ENCODE measurements at places on chromosomes 12 and 14.

DNA sequence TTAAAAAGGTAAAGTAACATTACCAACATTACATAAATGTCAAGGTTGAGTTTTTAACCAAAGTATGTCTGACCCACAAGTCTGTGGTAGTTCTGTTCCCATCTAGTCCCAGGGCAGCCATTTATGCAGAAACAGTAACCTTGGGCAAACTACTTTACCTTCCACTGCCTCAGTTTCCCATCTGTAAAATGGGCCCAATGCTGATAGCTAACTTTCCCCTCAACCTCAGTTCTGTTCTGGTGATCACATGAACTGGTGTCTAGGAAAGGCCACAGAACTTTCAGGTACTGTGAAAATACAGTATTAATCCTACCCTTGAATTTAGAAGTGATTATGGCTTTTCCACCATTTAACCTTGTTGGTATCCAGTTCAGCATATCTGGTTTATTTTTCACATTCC lies 113.6 kb downstream of the ZFP36L1 start:
- no peak for DNase-seq

GRCh38 chr12:52209321-52209720 lies 17.5 kb upstream of the KRT80 start:
- DNase-seq: no peak

DNA sequence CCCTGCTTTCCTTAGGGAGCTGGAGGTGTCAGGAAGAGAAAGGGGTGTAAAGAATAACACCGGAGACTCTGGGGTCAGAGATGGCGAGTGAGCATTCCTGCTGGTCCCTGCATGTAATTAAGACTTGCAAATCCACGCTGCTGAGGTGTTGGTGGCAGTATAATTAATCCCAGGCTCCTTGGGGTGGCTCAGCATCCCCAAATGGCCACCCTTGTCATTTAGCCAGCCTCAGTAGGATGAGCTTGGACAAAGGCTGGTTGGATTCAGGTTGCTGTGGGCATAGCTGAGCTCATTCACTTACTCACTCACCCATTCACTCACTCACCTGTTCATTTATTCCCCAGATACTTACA lies 174.4 kb upstream of the RPH3A start:
- no peak for DNase-seq

- DNase-seq: no peak
These were observed 411.8 kb upstream of the MIS18BP1 start for GRCh38 chr14:45664668-45665356.

- DNase-seq: no peak
These were observed 13.2 kb upstream of the DIO3 start for GRCh38 chr14:101547961-101548669.

- no peak for DNase-seq
These were observed 31.5 kb upstream of the LMNTD1 start for GRCh38 chr12:25584596-25584995.

GRCh38 chr14:102819176-102819628 lies 42.0 kb downstream of the TRAF3 start:
- no peak for DNase-seq

DNA sequence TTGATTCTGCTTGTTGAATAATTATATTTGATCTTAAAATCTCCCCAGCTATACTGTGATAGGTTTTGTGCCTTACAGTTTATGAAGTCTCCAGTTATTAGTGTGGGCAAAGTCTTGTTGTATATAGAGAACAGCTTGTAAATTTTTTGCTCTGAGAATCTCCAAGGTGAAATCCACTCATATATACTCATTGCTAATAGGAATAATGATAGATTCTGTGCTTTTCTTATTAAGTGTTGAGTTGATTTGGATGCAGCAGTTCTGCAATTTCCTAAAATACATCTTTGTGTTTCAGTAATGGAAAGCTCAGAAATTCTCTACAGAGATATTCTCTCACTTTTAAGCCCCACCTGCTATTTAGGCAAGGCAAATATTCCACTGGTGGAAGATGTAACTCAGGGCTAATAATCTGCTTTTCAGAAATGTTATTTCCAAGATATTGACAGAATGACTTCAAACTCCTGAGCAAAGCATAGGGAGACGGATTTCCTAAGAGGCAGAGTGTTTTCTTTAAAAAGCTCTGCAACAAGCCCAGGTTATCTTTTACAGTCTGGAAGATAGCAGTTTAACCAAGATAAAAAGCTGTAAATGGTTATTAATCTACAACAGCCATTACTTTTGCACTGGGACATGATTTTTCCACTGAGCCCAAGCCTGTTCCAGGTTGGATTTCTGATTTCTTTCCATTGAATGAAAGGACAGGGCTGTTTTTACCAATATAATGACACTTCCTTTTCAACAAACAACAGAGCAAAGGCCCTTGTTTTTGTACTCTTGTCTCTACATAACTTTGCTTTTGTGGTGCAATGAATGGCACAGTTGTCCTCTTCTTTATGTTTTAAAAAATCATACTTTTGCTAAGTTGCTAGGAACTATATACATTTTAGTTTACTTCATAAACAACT lies 239.9 kb upstream of the ATP2B1 start:
- DNase-seq: no peak

GRCh38 chr14:24734917-24735500 lies 101.0 kb upstream of the GZMB start:
- no peak for DNase-seq

GRCh38 chr12:47705566-47706425 lies at the start of gene RPAP3:
Gene RPAP3 (minus strand): TSS chr12:47706030. CDS start chr12:47702840, 3,190 bp downstream.
- DNase-seq: peak; percentile 94

GRCh38 chr14:75328558-75329155 lies 50.0 kb downstream of the FOS start:
- DNase-seq: no peak

GRCh38 chr12:3071107-3071506 lies 6.1 kb upstream of the TSPAN9 start:
- no peak for DNase-seq

GRCh38 chr12:131366261-131366871 lies 344.5 kb upstream of the SFSWAP start:
- no peak for DNase-seq

- no peak for DNase-seq
These were observed 56.1 kb downstream of the TECPR2 start for GRCh38 chr14:102418853-102419240.

GRCh38 chr14:102219316-102219715 lies 79.6 kb downstream of the WDR20 start:
- no peak for DNase-seq

- DNase-seq: no peak
These were observed 16.5 kb upstream of the LUM start for GRCh38 chr12:91127751-91128150.

DNA sequence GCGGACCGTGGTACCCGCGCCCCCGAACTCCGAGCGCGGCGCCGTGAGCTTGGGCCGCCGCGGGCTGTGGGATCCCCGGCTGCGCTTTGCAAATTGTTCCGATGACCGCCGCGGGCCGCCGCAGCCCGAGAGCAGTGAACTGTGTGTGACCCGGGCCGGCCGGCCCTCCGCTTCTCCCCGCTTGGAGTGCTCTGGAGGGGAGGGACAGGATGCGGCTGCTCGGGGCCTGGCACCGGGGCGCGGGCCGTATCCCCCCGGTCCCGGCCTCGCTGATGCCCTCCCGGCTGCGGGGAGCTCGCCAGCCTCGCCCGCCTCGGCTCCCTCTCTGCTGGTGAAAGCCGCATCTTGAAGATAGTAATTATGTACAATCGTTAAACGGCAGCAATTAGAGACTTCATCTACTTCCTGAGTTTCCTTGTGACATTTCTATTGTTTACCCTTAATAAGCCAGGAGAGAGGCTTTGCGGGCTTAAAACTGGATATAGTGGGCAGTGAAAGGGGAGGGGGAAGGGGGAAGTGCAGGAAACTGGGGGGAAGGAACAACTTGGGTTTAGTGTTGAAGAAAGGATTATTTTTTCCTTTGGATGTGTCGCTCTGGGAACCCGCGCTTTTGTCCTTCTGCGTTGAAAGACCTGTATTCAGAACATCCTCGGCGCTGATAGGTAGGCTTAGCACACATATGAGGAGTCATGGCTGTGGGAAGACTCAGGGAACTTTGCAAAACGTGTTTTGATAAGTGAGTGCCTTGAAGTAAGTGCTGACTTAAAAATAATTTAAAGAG lies 1.2 kb downstream of the PELI2 start:
- no peak for DNase-seq

- no peak for DNase-seq
These were observed 118.6 kb downstream of the TRMT5 start for GRCh38 chr14:60862283-60862682.

DNA sequence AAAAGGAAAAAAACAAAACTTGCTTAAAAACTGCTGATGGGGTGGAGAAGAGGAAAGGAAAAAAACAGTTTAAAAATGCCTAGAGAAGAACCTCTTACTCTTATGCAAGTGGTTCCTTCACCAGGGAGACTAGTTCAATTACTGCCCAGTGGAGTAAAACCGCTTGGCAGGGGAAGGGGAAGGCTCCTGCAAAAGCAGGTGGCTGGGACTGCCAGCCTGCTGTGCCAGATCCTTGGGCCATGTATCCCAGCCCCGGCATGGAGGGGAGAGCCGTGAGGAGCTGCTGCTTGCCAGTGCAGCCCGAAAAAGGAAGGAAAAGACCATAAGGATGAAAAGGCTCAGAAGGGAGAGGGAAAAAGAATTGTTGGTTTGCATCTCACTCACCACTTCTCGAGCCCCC lies 123.0 kb downstream of the FSCB start:
- DNase-seq: no peak

GRCh38 chr12:62252576-62252975 lies 7.6 kb upstream of the USP15 start:
- DNase-seq: no peak

DNA sequence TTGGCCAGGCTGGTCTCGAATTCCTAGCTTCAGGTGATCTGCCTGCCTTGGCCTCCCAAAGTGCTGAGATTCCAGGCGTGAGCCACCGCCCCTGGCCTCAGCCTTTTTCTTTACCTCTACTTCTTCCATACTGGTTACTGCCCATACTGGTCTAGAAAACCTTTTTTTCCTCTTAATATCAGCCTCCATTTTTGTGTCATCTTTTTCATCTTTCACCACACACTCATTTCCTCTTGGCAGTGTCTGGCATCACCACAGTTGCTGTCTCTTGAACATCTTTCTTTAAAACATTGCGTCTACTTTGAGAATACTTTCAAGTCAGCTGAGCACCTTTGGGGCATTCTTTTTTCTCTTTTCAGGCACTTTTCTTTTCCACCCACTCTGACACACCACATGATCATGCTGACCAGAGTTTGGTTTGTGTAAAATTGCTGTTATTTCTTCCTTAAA lies 32.7 kb downstream of the DDX47 start:
- no peak for DNase-seq

- no peak for DNase-seq
These were observed 35.3 kb upstream of the TMTC1 start for GRCh38 chr12:29818916-29819623.

DNA sequence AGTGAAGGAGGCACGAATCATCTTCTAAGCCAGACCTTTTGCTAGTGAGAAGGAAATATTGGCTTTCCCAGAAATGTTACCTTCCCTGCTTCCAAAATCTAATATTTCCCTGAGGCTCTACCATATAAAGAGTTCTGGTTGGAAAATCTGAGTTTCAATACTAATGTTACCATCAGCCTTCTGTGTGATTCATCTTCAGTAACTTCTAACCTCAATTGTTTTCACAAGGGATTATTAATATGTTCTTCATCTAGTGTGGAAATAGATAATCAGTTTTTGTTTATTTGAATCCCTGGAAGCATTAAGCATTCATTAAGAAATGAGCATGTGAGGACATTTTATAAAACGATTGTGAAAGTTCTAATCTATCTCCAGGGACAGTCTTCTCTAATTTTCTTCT lies 720.9 kb downstream of the AACS start:
- DNase-seq: no peak

- DNase-seq: peak; percentile 48
These were observed at the start of gene PLEKHH1 for GRCh38 chr14:67532998-67533753. Gene PLEKHH1 (plus strand): TSS chr14:67533290. CDS start chr14:67541868, 8,578 bp downstream.

DNA sequence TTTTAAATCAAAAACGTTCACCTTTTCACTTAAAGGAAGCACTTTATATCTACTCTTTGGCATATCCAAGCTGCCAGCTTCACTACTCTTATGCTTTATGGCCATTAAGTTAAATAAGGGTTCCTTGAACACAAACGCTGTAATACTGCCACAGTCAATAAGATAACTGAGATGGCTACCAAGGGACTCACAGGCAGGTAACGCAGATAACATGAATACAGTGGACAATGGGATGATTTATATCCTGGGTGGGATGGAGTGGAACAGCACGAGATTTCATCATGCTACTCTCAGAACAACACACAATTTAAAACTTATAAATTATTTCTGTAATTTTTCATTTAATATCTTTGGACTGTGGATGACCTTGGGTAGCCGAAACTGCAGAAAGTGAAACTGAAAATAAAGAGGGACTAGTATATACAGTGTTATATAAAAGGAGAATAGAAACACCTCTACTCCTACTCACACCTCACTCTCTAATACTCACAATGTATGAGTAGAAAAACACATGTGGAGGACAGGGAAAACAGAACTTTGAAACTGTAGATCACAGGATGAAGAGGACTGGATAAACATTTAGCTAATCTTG lies 367.3 kb downstream of the C12orf50 start:
- no peak for DNase-seq

DNA sequence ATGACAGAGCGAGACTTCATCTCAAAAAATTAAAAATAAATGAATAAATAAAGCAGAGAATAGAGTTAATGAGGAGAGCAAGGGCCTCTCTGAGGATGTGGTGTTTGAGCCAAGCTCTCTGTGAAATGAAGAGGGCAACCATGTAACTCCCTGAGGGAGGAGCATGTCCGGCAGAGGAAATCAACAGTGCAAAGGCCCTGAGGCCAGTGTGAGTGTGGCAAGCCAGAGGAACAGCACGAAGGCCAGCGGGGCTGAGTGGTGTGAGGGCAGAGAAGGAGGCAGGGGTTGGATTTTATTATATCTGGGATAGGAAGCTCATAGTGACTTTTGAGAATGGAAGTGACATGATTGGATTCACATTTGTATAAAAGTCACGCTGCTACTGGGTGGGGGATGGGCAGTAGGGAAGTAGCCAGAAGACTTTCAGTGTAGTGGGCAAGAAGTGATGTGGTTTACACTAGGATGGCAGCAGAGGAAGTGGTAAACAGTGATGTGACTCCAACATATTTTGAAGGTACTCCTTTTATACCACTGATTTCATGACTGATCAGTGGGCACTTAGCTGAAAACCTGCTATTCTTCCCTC lies 10.3 kb upstream of the LRP1-AS start:
- DNase-seq: no peak

- no peak for DNase-seq
These were observed 23.6 kb upstream of the ADAM20 start for GRCh38 chr14:70558356-70558755.

DNA sequence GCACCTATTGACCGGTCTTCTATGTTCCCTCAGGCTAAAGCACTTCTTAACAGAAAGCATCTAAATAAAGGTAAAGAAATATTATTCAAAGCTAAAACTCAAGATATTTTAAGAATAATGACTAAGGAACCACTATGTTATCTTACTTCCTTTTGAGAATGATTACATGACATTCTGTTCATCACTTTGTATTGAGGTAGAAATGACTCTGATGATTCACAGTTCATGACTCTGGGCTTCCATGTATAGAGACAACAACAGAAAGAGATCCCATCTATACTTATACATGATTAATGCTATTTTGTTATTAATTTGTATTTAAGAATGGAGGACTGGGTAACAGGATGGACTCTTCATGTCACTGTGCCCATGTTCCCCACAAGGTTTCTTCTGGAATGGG lies 218.3 kb upstream of the OR4E1 start:
- no peak for DNase-seq

GRCh38 chr14:56378475-56378877 lies 201.1 kb upstream of the TMEM260 start:
- DNase-seq: no peak
